ENCODE measurements at places on chromosomes 2 and 18.

GRCh38 chr2:177921726-177922125 is 150.9 kb downstream of the PDE11A start:
- no peak for DNase-seq

DNA sequence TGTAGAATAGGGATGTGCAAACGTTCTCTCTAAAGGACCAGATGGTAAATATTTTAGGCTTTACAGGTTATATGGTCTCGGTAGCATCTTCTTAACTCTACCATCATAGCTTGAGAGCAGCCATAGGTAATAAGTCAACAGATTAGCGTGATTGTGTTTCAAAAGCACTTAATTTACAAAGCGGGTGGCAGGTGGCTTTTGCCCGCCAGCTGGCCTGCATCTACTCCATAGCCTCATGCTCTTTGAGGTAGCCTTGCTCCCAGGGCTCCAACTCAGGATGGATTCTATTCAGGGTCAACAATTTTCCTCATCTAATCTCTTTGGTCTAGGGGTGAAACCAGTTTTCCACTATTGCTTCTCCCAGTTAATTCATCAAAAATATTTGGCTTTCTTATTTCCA is 5.0 kb upstream of the ATP9B start:
- DNase-seq, result no peak

GRCh38 chr2:19865151-19865550 is 36.6 kb downstream of the TTC32 start:
- no peak for DNase-seq

DNA sequence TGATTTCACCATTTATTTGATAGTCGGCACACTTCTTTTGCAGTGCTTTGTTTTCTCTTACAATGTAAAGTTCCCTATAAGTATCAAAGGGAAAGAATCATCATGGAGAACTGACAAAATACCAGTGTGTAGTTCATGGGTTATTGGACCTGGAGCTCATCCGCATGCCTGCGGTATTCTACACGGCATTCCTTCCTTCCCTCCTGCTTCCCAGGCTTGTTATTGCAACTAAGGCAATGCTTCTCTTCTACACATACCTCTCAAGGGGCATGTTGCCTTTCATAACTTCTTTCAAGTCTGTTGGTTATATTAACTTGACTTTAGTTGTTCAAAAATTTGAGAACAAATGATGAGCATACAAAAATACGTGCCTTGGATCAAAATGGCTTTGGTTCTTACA is 24.3 kb upstream of the FAP start:
- DNase-seq, result no peak

DNA sequence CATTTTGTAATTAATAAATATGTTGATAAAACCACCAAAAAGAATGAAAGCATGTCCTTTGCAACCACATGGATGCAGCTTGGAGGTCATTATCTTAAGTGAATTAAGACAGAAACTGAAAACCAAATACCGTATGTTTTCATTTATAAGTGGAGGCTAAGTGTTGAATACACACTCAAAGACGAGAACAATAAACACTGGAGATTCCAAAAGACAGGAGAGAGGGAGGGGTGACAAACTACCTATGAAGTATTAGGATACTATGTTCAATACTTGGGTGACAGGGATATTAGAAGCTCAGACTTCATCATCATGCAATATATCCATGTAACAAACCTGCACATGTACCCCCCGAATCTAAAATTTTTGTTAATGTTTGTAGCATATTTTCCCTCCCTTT is 7.0 kb downstream of the ERLEC1 start:
- DNase-seq, result no peak
